ENCODE measurements at places on chromosomes 12 and 14. TPM values are rescaled to one million over a fixed set of nuclear protein-coding genes. Genes with fewer than 3 reads are reported as not detected.

DNA sequence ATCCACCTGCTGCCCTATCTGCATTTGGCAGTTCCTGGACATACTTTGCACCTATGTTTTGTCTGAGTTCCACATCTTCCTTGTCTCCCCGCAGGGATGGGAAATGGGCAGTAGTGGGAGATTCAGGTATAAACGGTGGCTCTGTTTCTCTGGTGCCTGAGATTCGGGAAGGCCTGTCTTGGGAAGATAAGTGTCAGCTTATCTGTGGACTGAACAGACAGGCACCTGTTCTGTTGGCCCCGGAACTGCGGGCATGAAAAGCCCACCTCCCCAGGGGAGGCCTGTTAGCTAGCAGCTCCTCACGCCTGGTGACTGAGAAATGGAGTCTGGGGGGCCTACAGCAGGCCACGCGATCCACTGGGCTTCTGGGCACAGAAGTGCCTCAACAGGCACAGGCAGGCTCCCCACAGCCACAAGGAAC is 5.8 kb downstream of the PHB2 start:
- DNase-seq = no peak

DNA sequence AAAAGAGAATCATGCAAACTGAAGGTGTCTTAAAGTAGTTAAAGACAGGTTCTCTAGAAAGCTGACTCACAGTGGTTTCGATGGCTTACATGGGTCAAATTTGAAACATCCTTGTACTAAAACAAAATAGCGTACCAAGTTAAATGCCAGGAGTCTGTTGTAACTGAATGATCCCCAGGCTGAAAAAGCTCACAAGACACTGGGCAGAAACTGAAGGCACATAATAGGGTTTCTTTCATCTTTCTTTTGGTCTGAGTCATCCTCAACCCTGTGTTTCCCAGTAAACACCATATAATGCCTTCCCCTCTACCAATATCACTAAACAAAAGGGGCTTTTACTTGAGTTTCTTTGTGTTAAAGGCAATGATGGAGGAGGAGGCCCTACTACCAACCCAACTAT is 12.8 kb downstream of the ZFYVE1 start:
- DNase-seq = no peak

TAC3 gene
- not detected for total RNA-seq

VRTN gene
- total RNA-seq = not detected

- DNase-seq = no peak
These were observed 78.5 kb upstream of the FBRSL1 start for GRCh38 chr12:132411457-132411856.

- DNase-seq = no peak
These were observed 280.5 kb downstream of the DPF3 start for GRCh38 chr14:72613231-72613974.

DNA sequence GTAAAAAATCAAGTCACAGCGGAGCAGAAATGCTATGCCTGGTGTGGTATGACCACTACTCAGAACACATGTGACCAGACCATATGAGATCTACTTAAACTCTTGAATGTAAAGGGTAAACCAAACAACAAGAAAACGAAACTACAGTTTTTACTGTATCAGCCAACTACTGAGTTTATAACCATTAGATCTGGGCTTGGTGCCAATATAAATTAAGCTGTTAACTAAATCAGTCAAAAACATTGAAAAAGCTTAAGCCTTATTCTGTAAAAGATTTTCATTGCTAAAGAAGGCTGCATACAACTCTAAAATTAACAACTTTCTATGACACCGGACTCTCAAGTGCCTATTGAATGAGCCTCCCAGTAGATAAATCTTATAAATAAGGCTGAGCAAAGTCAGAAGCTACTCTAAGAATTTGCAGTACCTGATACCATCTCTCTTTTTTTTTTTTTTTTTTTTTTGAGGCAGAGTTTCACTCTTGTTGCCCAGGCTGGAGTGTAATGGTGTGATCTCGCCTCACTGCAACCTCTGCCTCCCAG is 35.4 kb downstream of the SPTLC2 start:
- DNase-seq = no peak

DNA sequence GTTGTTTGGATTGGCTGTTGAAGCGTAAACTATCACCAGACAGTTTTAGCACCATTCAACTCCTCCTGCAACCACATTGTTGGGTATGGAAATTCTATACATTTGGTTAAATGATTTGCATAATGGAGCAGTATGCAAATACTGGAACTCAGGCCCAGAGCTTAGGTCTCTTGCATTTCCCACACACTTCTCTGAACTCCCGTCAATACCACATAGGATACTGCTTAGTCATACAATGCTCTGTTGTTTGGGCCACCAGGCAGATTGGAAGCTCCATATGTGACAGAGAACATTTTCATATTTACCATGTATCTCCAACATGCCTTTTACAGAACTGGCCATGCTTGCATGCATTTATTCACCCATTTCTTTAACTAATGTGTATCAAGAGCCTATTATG is 78.0 kb downstream of the IFNG start:
- no peak for DNase-seq

SIX6 gene
- total RNA-seq = not detected

INSM2 gene
- not detected for total RNA-seq

- no peak for DNase-seq
These were observed 948.7 kb downstream of the LRFN5 start for GRCh38 chr14:42555365-42555764.

DNA sequence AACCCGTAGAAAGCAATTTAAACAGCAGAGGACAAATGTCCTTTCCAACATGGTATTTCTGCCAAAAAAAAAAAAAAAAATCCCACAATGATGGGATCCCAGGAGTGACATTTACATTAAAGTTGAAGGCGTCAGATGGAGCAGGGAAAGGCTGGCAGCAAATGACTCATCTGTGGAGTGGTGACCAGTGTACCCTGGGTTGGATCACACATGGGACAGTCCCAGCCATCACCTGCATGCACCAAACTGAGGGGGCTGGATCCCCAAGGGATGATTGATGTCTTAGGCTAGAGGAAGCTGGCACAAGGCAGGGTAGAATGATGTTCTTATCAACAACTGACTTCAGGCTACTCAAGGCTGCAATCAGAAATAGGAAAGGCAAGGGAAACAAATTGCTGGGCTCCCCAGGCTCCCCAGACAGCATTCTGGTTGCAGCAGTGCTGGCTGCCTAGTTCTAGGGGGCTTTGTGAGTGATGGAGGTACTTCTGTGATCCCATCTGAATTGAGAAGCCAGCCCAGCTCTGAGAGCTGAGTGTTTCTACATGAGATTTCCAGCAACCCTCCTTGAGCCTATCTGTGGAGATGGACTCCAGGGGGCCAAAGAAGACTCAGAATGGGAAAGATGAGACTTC is 117.9 kb downstream of the DPF3 start:
- DNase-seq = no peak

PAPOLA gene
- total RNA-seq = 197 TPM

TAS2R42 gene
- not detected for total RNA-seq

GLS2 gene
- total RNA-seq = not detected

- DNase-seq = no peak
These were observed 169.2 kb upstream of the HMGA2 start for GRCh38 chr12:65655074-65655493.

- DNase-seq = no peak
These were observed 623.2 kb downstream of the CCER1 start for GRCh38 chr12:90331821-90332220.

GRCh38 chr12:953776-954175 is 4.3 kb upstream of the RAD52 start:
- DNase-seq = no peak

TRPV4 gene
- total RNA-seq = not detected

FSCB gene
- total RNA-seq = not detected

GRCh38 chr14:20775901-20776300 is 5.2 kb upstream of the RNASE6 start:
- no peak for DNase-seq

- no peak for DNase-seq
These were observed 93.3 kb downstream of the CIT start for GRCh38 chr12:119783787-119784186.

PARP2 gene
- 55.4 TPM for total RNA-seq

GRCh38 chr12:24378548-24379407 is 429.3 kb upstream of the SOX5 start:
- no peak for DNase-seq

DNA sequence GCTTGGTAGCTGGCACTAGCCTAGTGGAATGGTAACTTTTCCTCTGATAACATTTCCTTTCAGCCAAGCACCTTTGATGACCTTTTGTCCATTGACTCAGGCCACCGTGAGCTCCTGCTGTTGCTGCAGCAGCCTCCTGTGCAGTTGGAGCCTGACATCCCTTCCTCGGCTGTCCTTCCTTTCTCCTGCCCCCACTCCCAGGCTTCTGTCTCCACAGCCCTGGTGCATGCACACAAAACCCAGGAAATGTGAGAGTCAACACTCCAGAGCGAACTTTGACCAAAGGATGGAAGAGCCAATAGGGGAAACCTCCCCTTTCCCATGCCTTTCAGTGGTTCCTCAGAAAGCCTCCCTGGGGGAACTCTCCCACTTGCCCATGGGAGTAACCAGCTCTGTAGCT is 115.0 kb downstream of the TMEM260 start:
- DNase-seq = no peak

OAS3 gene
- total RNA-seq = 5.4 TPM

DNA sequence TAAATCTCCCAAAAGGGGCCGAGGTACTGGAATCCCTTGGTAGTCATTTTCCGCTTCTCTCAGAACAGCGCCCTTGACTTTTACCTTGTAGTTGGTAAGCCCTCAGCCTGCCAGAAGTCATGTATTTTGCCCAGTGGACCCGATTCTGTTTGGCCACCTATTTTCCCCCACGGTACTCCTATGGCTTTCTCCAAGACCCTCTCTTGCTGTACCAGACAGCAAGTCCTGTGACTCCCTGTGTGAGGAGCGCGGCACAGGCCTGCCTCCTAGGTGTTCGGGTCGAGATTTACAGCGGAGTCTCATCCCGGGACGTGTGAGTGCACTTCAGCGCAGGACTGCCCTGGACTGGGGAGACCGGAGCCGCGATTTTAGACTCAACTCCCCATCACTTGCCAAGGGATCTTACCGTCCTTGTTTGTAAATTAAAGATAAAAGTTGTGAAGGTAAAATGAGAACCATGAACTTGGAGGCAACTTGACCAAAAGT is 1.1 kb upstream of the MBD6 start:
- no peak for DNase-seq

DNA sequence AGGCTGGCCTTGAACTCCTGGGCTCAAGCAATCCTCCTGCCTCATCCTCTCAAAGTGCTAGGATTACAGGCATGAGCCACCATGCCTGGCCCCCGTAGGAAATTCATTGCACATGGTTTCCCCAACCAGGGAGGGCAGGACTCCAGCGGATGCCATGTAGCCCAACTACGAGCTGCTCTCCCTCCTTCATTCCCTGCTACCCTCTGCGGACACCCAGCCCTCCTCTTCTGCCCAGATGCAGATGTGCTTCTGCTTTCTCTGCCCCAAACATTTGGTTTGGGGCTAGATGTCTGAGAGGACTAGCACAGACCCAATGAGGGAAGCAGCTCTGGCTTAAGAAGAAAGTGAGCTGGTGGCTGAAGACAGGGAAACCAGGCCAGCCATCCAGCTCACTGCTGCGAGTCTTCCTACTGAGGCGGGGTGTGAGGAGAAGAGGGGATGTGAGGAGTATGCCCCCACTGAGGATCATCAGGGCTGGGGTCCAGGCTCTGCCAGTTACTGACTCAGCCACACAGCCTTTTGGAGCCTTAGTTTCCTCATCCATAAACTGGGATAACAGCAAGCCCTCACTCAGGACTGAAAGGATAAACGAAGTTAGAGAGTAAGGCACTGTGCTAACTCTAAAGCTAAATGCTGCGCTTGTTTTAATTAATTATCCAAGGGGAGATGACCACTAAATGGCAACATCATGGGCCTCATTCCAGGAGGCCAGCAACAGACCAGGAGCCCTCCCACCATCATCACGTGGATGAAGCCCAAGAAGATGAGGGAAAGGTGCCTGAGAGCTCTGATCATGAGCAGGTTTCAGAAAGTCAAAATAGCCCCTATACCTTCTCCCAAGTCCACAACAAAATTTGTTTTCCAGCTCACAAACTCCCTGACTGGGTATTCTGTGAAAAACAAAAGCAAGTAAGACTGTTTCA is 10.9 kb downstream of the CTDSP2 start:
- DNase-seq = no peak

FGF6 gene
- not detected for total RNA-seq

DIO2 gene
- total RNA-seq = not detected

GRCh38 chr12:76312315-76312714 is 35.9 kb downstream of the BBS10 start:
- no peak for DNase-seq

DNA sequence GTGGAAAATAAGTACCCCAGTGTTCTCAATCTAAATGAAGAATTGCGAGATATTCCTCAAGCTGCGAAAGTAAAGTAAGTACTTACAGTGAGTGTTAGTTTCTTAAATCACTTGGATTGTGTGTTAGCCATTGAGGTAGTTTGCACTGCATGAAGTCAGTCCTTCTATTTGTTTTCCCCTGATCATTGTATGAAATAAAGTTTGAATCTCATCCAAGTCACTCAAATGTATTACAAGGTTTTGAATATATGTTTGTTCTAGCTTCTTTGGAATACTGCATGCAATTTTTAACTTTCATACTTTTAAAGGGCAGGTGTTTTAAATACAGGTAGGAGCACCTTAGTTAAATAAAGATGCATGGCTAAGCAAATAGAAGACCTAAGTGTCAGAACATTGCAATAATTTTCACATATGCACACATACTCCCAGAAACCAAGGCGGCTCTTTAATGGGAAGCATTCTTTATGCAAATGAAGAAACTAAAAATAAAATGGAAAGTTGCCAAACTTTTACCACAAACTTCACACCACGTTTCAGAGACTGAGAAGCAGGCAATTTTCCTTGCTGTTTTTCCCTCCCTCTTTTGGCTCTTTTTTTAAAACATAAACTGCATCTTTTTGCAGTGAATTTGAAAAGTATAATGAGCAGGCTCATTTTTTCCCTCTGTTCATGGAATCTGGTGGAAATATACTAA is 105.6 kb downstream of the GPR135 start:
- peak; percentile 43 for DNase-seq

DNA sequence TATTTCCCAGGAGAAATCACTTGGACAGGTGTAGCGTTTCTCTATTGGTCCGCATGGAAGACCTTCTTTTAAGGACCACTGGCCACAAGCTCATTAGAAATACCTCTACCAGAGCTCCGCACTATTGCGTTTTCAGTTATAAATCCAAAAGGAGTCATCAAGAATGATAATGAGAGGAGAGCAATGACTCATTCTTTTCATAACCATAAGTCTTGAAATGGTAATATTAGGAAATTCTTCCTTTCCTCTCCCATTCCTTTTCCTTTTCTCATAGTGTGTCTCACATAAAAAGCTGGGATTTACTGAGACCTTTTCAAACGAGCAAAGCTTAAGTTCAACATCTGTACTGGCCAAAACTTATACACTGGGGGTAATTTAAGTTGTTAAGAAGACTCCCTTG is 215.7 kb downstream of the CPNE8 start:
- no peak for DNase-seq

GRCh38 chr12:49698619-49699545 is 8.3 kb downstream of the FMNL3 start:
- peak; percentile 88 for DNase-seq

CLEC4E gene
- not detected for total RNA-seq
